Activated naive CD4-positive, alpha-beta T cell (primary cell): ENCODE measurements at places on chromosomes 13 and 19.

- no peak for DNase-seq
Observed at GRCh38 chr13:24134757-24135156, 25.8 kb upstream of the SPATA13 start.

DNA sequence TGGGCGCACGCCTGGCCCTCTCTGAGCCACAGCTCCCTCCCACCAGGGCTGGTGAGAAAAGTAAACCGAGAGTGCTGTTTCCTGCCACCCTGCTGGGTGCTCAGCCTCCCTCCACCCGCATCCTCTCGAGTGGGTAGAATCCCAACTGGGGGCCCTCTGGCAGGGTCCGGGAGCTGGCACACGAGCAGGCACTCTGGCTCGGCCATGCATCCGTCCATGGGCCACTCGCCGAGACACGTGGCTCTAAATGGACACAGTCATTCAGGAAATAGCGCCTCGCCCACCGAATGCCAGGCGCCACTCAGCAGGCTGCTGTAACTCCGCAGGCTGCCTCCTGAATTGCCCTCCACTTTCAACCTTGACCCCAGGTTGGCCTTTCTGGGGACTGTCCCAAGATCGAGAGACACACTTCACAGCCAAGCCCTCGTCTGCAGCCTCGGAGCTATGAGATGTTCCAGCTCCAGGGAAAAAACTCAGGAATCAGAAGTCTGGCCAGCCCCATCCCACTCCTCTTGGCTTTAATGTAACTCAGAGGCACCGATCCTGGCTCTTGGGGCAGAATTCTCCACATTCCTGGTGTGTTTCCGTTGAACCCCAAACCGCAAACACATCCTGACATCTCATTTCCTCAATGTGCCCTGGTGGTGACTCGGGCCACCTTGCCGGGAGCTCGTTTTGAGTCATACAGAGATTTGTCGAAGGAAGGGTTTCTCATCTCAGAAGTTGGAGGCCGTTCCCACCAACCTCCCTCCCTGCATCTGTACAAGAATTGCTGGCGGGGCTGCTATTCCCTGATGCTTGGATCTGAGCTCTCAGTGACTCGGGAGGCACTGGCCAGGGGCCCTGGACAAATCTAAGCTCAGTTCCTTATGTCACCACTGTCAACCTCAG, 14.1 kb downstream of the KLF2 start:
- DNase-seq: no peak

DNA sequence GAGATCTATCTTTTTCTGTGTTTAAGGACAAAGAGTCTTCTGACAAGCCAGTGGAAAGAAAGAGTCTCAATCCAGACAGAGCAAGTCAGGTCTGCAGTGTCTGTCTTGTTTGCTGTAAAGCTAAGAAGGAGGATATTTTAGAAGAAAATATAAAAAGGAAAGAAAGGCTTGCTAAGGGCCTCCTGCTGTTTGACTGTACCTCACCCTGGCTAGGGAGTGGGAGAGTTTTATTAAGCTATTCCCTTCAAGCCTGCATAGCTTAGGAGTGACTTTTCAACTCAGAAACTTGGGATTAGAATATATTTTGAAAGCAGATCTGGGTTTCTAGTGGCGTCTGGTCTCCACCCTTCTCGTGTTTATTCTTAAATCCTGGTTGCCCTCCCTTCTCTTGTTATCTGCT, 460.0 kb downstream of the COG6 start:
- no peak for DNase-seq

DNA sequence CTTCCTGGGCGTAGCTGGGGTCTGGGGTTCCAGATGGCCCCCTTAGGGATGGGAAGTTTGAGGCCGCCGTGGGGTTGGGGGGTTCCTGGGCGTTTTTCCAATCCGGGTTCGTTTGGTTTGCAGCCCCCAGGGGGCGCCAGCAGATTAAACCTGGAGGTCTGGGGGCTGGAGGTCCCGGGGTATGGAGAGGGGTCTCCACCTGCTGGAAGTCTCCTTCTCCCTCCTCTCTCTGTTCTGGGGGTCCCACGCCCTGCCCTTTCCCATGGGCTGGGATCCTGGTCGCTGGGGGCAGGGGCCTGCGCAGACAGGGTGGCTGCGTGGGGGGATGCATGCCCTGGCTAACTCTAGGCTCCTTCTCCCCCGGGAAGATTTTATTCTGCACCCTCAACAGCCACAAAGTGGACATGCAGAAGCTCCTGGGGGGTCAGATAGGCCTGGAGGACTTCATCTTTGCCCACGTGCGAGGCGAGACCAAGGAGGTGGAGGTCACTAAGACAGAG, 899 bp downstream of the GIPC3 start:
- DNase-seq: peak; percentile 48

GRCh38 chr13:108833531-108833930, 204.1 kb downstream of the MYO16 start:
- DNase-seq: no peak

GRCh38 chr19:58560007-58560887, 1.8 kb upstream of the UBE2M start:
- no peak for DNase-seq

GRCh38 chr13:50156140-50156539, 140.9 kb downstream of the KCNRG start:
- DNase-seq: no peak

- no peak for DNase-seq
Observed at GRCh38 chr13:81498969-81499368, 1158.0 kb upstream of the SPRY2 start.

- DNase-seq: no peak
Observed at GRCh38 chr13:50017819-50018218, 2.6 kb downstream of the KCNRG start.

DNA sequence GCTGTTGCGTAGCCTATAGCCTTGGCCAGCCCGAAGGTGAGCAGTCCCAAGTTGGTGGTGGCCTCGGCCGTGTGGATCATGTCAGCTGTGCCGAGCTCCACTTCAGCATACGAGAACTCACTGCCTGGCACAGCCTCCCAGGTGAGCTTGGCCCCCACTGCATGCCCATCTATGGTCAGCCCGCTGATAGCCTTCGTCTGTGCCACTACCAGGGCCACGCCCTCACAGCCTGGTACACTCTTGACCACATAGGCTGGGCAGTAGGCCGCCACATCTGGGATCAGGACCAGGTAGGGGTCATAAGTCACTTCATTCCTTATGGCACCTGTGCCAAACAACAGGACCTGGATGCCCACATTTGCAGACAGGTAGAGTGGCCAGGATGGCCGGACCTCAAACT, 7.4 kb downstream of the FCGBP start:
- no peak for DNase-seq

- DNase-seq: no peak
Observed at GRCh38 chr13:54733639-54734038, 1705.0 kb downstream of the OLFM4 start.

DNA sequence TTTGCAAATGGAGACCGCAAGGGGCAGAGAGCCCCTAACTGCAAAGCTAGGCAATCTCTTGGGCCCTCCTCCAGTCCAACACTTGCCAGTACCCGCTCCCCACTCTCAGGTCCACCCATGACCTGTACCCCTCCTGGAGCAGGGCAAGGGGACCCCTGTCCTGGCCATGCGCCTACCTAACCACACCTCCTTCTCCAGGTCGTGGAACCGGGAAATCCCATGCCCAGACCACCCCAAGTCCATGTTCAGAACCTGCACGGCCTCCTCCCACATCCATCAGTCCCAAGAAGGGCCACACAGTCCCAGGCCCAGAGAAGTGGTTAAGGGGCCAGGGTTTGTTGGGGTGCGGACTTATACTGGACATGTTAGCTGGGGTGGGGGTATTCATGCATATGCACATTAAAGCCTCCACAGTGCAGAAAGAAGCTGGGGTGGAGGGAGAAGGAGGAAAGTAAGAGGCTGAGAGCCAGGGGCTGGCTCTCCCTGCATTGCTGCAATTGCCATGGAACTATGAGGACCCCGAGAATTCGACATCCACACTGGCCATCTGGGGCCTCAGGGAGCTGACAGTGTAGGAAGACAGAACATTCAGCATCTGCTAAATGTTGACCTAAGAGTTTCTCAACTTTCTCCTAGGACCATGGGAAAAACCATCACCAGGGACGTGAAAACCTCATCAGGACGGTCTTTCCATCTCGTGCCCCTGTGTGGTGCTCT, 39.0 kb downstream of the HSPH1 start:
- DNase-seq: no peak

GRCh38 chr13:20001366-20002190, 43.1 kb downstream of the ZMYM2 start:
- no peak for DNase-seq

DNA sequence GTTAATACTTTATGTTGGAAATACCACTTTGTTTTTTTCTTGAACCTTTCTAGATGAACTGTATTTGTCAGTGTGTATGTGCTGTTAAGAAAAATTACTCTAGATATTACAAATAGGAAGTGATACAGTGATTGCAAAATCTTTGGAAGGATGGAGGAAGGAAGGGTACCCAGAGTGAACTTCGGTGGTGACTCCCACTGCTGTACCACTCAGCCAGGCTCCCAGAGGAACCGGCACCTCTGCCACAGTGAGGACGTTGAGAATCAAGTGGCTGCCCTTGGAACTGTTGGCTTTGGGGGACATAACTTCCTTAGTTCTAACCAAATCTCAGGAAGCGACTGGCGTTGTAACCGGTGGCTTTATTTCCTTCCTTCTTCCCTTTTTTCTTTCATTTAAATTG, 184.7 kb downstream of the PCCA start:
- no peak for DNase-seq

DNA sequence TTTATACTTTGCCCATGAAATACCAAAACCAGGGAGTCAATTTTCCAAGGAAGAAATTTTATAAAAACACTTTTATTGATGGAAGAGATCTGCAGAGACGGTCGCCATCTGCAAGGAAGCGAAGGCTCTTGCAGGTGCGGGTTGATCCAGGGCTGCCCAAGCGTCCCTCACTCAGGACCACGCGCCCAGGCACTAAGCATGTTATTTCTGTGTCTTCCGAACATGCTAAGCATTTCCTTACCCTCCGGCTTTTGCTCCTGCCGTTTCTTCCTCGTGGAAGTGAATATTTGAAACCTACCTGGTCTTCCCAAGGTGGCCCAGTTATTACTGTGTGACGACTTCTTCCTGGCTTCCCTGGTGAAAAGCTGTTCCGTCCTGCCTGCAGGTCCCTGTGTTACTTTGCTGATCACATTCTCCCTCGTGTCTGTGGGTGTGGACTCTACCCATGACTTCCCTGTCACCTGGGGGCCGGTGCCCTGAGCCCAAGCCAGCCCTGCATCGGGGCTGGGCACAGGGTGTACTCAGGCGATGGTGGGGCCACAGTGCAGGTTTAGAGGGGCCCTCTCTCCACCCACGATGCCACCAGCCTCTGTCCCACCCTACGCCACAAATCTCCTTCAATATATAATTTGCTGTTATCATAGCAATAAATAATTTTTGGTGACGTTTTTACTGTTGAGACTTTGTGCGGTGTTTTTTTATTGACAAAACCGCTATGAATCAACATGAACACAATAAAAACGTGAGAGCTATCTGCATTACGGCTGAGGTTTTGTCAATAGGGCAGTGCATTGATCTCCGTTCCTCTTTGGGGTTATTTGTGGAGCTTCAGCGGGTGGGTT, 119.4 kb downstream of the URI1 start:
- DNase-seq: no peak
